Progenitor cell of endocrine pancreas (in vitro differentiated cells): ENCODE measurements at places on chromosomes 4 and X. TPM values are rescaled to one million over a fixed set of nuclear protein-coding genes. Genes with fewer than 3 reads are reported as not detected.

DNA sequence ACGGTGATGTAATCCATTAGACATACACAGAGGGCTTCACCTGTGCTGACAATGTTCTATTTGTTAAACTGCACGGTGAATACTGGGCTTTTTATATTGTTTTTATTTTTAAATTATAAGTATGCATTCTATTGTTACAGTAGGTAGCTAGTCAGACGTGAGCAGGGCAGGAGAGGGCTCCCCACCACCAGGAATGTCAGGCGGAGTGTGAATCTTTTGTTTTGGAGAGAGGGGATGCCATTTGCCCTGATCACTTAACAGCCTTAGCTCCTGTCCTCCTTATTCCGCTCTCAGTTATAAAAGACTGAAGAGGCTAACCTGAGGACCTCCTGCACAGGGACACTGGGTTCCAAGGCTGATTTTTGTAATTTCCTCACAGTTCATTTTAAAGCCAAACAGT, 151.6 kb upstream of the TAPT1 start:
- no peak for DNase-seq
- no peaks in the 10 kb centered on the region for H3K27me3 ChIP-seq
- H3K4me1 ChIP-seq, result no peaks in the 10 kb centered on the region
- no peak overlapping the region for H3K27ac ChIP-seq

GRCh38 chr4:47465004-47465403, 1.5 kb upstream of the COMMD8 start:
- H3K4me1 ChIP-seq, result peaks cover 43% of the 10 kb centered on the region
- H3K36me3 ChIP-seq, result no peaks in the 10 kb centered on the region
- no peak overlapping the region for H3K27ac ChIP-seq
- no peak for DNase-seq
- no peak overlapping the region for H3K4me3 ChIP-seq

DNA sequence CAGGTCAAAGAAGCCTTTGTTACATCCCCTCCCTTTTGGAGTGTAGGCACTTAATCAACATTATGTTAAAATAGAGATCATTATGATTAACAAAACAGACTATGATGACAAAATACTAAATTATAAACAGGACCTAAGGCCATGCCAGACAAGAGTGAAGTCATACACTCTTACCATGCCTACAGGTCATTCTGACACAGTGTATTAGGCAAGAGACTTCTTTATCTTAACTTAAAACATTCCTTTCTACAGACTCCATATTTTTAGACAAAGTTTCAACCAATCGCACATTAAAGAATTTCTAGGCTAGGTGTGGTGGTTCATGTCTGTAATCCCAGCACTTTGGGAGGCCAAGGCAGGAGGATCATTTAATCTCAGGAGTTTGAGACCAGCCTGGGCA, 128.6 kb upstream of the SLC34A2 start:
- DNase-seq, result no peak
- no peaks in the 10 kb centered on the region for H3K36me3 ChIP-seq
- H3K4me3 ChIP-seq, result no peak overlapping the region
- no peaks in the 10 kb centered on the region for H3K27me3 ChIP-seq

- no peaks in the 10 kb centered on the region for H3K27me3 ChIP-seq
- H3K4me1 ChIP-seq, result peaks cover 3% of the 10 kb centered on the region
- H3K36me3 ChIP-seq, result peaks cover 2% of the 10 kb centered on the region
- DNase-seq, result no peak
Observed at GRCh38 chrX:97238632-97239031, 354.9 kb downstream of the RPA4 start.

DNA sequence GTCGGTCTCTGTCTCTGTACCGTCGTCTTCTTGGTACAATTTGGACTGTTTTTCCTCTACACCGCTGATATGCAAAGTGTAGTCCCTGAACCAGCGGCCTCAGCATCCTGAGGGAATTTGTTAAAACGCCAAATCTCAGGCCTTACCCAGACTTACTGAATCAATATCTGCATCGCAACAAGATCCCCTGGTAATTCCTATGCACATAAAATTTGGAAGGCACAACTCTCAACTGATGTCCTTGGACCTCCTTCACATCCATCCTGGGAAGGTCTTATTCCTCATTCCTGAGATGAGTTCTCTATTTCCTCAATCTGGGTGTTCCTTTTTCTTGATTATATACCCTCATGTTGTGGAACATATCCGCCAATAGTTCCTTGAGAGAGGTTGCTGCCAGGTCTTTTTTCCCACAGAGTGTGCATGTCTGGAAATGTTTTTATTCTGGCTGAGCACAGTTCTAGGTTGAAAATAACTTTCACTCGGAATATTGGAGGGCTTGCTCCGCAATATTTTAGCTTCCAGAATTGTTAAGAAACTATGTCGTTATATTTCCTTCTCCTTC, 738 bp upstream of the HPF1 start:
- peaks cover 11% of the 10 kb centered on the region for H3K4me1 ChIP-seq
- no peaks in the 10 kb centered on the region for H3K36me3 ChIP-seq
- DNase-seq, result no peak
- H3K4me3 ChIP-seq, result peak overlapping the region; percentile 85
- H3K27ac ChIP-seq, result no peak overlapping the region

GRCh38 chr4:107993969-107994368, 4.3 kb downstream of the HADH start:
- H3K36me3 ChIP-seq, result peaks cover 8% of the 10 kb centered on the region
- DNase-seq, result no peak
- H3K27ac ChIP-seq, result no peak overlapping the region
- H3K4me1 ChIP-seq, result peaks cover 38% of the 10 kb centered on the region
- no peak overlapping the region for H3K4me3 ChIP-seq

- H3K27me3 ChIP-seq, result no peaks in the 10 kb centered on the region
- peaks cover 30% of the 10 kb centered on the region for H3K4me1 ChIP-seq
- H3K27ac ChIP-seq, result no peak overlapping the region
- peaks cover 36% of the 10 kb centered on the region for H3K36me3 ChIP-seq
- no peak overlapping the region for H3K4me3 ChIP-seq
Observed at GRCh38 chr4:71275570-71275969, 63.2 kb upstream of the SLC4A4 start.

GRCh38 chr4:168734703-168735678, 238.1 kb downstream of the PALLD start:
- no peak overlapping the region for H3K27ac ChIP-seq
- no peak for DNase-seq
- H3K27me3 ChIP-seq, result peaks cover 8% of the 10 kb centered on the region
- no peak overlapping the region for H3K4me3 ChIP-seq

DNA sequence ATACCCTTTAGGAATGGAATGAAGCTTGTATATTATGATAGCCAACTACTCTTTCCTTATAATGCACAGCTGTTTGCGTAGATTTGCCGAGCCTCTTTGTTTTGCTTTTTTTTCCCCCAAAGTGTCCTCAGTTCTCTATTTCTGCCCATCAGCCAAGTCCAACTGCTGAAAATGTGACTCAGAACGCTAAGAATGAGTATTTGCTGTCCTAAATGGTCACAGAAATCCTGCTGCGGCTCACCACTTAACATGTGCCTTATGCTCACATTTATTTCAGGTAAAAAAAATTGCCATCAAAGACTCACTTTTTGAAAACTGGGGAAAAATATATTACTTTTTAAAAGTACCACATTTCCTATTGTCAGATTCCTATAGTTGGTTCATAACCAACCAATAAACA, 36.9 kb downstream of the GABRA4 start:
- H3K4me3 ChIP-seq, result no peak overlapping the region
- no peaks in the 10 kb centered on the region for H3K36me3 ChIP-seq
- no peak for DNase-seq
- no peaks in the 10 kb centered on the region for H3K4me1 ChIP-seq
- peaks cover 2% of the 10 kb centered on the region for H3K27me3 ChIP-seq

GRCh38 chrX:21528076-21528475, 130.1 kb downstream of the KLHL34 start:
- no peaks in the 10 kb centered on the region for H3K4me1 ChIP-seq
- H3K36me3 ChIP-seq, result peaks cover 2% of the 10 kb centered on the region
- no peaks in the 10 kb centered on the region for H3K27me3 ChIP-seq
- no peak for DNase-seq
- no peak overlapping the region for H3K27ac ChIP-seq

DNA sequence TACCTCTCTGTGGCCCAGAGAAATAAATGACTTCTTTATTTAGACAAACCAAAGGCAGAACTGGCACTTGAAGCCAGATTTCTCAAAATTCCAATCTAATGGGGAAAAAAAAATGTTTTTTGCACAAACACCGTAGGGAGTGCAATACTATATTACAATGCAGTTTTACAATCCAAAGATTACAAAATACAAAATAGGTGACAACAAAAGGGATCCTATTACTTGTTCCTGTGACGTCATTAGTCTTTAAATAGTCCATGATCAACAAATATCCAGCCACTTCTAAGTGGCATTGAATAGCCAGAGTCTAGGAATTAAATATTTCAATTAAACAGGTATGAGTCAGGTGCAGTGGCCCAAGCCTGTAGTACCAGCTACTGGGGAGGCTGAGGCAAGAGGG, 3.0 kb upstream of the APBB2 start:
- peak overlapping the region; percentile 98 for H3K27ac ChIP-seq
- H3K4me3 ChIP-seq, result peak overlapping the region; percentile 85
- H3K36me3 ChIP-seq, result no peaks in the 10 kb centered on the region
- H3K27me3 ChIP-seq, result peaks cover 3% of the 10 kb centered on the region

- no peaks in the 10 kb centered on the region for H3K36me3 ChIP-seq
- no peak overlapping the region for H3K4me3 ChIP-seq
- peaks cover 2% of the 10 kb centered on the region for H3K27me3 ChIP-seq
- H3K4me1 ChIP-seq, result peaks cover 4% of the 10 kb centered on the region
- H3K27ac ChIP-seq, result peak overlapping the region; percentile 89
- no peak for DNase-seq
Observed at GRCh38 chr4:17535242-17535641, 20.3 kb downstream of the CLRN2 start.

- peak overlapping the region; percentile 45 for H3K27ac ChIP-seq
- no peak for DNase-seq
- H3K4me3 ChIP-seq, result peak overlapping the region; percentile 95
- peaks cover 9% of the 10 kb centered on the region for H3K4me1 ChIP-seq
Observed at GRCh38 chrX:119690921-119691716, 1.8 kb downstream of the SEPTIN6 start.

GRCh38 chr4:53654300-53654758, 63.0 kb upstream of the LNX1 start:
- H3K4me1 ChIP-seq, result peaks cover 19% of the 10 kb centered on the region
- H3K36me3 ChIP-seq, result no peaks in the 10 kb centered on the region
- H3K4me3 ChIP-seq, result no peak overlapping the region
- no peaks in the 10 kb centered on the region for H3K27me3 ChIP-seq
- H3K27ac ChIP-seq, result no peak overlapping the region

DNA sequence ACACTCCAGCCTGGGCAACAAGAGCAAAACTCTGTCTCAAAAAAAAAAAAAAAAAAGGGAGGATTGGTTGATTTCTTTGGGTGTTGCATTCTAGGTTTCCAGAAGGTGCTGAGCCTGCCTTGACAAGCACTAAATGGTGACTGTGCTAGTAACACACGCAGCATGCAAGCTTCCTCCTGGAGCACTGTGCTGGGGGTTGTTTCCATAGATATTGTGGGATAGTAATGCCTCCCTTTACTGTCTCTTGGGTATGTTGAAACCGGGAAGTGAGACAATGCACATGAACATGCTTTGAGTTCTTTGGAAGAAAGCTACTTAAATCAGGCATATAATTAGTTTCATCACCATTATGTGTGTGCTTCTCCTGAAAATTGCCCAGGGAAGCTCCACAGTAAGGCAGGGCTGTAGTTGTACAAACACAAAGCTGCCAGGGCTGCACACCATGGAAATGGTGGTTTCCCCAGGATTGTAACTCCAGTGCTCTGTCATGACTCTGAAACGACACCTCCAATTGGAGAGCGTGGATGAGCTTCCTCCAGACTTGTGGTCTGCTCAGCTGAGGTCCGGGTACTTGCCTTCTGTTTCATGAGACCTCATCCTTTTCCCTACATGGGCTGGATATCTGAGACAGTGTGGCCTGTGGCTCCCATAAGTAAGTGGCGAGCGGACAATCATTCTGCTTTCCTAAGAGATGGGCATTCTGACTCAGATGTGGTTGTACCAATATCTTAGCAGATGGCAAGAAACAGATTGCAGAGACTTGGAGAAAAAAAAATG, 31.5 kb upstream of the STOX2 start:
- H3K36me3 ChIP-seq, result no peaks in the 10 kb centered on the region
- peaks cover 5% of the 10 kb centered on the region for H3K4me1 ChIP-seq
- H3K4me3 ChIP-seq, result no peak overlapping the region
- DNase-seq, result no peak
- H3K27me3 ChIP-seq, result no peaks in the 10 kb centered on the region

- no peaks in the 10 kb centered on the region for H3K36me3 ChIP-seq
- peaks cover 23% of the 10 kb centered on the region for H3K4me1 ChIP-seq
- no peak for DNase-seq
- peak overlapping the region; percentile 99 for H3K27ac ChIP-seq
- peak overlapping the region; percentile 76 for H3K4me3 ChIP-seq
Observed at GRCh38 chr4:128553686-128554515, 255.6 kb upstream of the JADE1 start.

GRCh38 chrX:35104626-35105025, 162.0 kb downstream of the FAM47B start:
- no peaks in the 10 kb centered on the region for H3K4me1 ChIP-seq
- no peak for DNase-seq
- H3K27me3 ChIP-seq, result no peaks in the 10 kb centered on the region
- no peaks in the 10 kb centered on the region for H3K36me3 ChIP-seq

- peaks cover 2% of the 10 kb centered on the region for H3K36me3 ChIP-seq
- H3K27ac ChIP-seq, result no peak overlapping the region
- H3K27me3 ChIP-seq, result no peaks in the 10 kb centered on the region
- DNase-seq, result no peak
Observed at GRCh38 chr4:75168548-75168947, 235.6 kb downstream of the PARM1 start.

- H3K27me3 ChIP-seq, result no peaks in the 10 kb centered on the region
- no peaks in the 10 kb centered on the region for H3K36me3 ChIP-seq
- H3K27ac ChIP-seq, result no peak overlapping the region
- no peak overlapping the region for H3K4me3 ChIP-seq
Observed at GRCh38 chrX:17432158-17432557, 57.2 kb downstream of the NHS start.

GRCh38 chrX:40663880-40664630, 16.7 kb upstream of the CXorf38 start:
- no peaks in the 10 kb centered on the region for H3K27me3 ChIP-seq
- H3K4me3 ChIP-seq, result no peak overlapping the region
- H3K36me3 ChIP-seq, result peaks cover 13% of the 10 kb centered on the region
- H3K27ac ChIP-seq, result no peak overlapping the region
- no peak for DNase-seq
- H3K4me1 ChIP-seq, result no peaks in the 10 kb centered on the region

DNA sequence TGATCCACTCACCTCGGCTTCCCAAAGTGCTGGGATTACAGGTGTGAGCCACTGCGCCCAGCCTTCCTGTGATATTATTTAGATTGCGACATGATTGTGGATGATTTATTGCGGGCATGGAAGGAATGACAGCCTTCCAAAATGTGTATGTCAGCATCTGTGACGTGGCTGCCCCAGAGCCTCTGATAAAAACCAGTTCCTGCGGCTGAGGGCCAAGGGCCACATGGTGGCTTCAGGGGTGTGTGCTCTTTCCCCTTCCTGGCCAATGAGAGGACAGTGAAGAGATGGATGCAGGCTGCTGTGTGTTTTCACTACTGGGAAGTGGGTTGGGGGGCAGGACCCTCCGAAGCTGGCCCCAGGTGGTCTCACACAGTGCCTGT, 57.4 kb upstream of the HGFAC start:
- H3K27me3 ChIP-seq, result no peaks in the 10 kb centered on the region
- peaks cover 18% of the 10 kb centered on the region for H3K36me3 ChIP-seq
- H3K4me1 ChIP-seq, result peaks cover 10% of the 10 kb centered on the region
- no peak overlapping the region for H3K4me3 ChIP-seq

Gene RAI2
- 7.0 and 7.2 TPM in 2 replicates for total RNA-seq

Gene ERVMER34-1
- 2.2 and 3.2 TPM in 2 replicates for total RNA-seq

Gene MAPK10
- total RNA-seq, result 21.4 and 22.1 TPM in 2 replicates

Gene GLOD5
- total RNA-seq, result not detected in 2 replicates

Gene FAM184B
- 0.17 and 0.20 TPM in 2 replicates for total RNA-seq

Gene CTAG1B
- not detected in 2 replicates for total RNA-seq

Gene TCEAL2
- 5.9 and 7.2 TPM in 2 replicates for total RNA-seq

Gene FGB
- total RNA-seq, result 37.7 and 63.3 TPM in 2 replicates

Gene ANK2
- total RNA-seq, result 9.1 and 11.1 TPM in 2 replicates

Gene NPY1R
- 12.9 and 13.7 TPM in 2 replicates for total RNA-seq

Gene FAAH2
- 9.8 and 12.8 TPM in 2 replicates for total RNA-seq
